ENCODE measurements at places on chromosomes 6 and 20.

DNA sequence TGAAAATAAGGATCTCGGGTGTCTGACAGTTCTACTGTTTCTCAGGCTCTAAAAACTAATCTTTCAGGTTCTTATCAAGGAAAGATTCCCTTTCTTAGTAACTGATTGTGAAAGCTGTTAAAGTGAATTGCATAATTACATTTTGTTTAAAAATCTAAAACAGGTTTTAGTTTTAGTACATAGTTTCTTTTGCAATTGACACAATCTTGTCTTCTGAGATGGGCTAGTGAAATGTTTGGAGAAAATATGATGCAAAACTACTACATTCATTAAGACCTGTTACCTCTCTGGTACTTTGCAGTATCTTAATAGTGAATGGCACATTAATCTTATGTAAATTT is 298.4 kb downstream of the UTRN start:
- no peak for DNase-seq

DNA sequence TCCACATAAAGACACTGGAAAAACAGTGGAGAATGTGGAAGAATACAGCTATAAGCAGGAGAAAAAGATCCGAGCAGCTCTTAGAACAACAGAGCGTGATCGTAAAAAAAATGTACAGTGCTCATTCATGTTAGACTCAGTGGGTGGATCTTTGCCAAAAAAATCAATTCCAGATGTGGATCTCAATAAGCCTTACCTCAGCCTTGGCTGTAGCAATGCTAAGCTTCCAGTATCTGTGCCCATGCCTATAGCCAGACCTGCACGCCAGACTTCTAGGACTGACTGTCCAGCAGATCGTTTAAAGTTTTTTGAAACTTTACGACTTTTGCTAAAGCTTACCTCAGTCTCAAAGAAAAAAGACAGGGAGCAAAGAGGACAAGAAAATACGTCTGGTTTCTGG is 57.1 kb downstream of the MAP3K4 start:
- no peak for DNase-seq

DNA sequence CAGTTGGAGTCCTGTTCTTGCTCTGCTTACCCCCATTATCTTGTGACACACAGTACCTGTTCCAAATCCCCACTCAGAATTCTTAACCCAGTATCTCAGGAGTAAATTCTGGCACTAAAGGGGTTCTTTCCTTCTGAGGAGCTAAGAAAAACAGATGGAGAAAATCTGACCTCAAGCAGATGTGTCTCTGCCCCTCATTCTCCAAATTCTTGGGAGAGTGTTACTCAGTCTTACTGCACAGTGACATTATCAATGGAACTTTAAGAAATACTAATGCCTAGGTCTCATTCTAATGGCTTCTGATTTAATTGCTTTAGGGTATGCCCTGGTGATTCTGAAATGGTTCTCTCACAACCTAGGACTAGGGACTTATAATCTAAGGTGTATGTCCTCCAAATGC is 40.6 kb upstream of the PTPRK start:
- DNase-seq, result no peak

DNA sequence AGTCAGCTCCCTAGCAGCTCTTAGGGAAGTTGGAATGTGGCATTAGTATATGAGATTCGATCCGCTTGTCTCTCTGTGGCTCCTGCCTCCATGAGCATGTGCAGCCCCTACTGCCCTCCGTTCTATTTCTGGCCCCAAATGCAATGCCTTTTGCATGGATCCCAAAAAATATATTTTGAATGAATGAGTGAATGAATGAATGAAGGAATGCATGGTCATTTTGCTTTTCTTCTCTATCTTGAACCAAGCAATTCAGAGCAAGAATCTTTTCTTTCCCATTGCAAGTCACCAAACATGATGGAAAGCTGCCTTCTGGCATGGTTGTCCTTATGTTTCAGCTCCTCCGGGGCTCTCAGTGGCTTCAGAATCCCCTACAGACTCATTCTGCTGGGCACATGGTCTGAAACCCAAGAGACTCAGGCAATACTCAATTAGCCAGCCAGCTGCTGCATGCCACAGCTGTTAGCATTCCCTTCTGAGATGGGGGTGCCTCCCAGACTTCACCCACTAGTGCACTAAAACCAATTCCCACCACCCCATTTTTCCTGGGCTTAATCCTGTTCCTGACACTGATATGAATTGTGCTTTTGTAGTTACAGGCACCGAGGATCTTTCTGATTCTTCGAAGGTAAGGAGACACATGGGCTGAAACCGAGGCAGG is 2.6 kb upstream of the IYD start:
- DNase-seq, result no peak

DNA sequence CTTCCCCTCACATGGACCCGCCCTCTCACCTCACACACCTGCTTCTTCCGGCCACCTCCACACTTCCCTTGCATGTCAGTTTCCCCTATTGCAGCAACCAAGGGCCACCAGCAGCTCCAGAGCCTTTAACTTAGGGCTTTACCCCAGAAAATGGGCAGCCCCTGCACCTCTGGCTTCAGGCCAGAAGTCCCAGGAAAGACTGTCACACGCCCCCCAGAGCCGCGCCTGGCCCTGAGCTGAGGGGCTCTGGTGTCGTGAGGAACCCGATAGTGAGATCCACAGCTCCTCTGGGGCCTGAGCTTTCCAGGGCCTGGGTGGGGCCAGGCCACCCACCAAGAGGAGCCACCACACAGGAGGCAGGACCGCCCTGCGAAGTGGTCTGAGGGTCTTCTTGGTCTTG is 182.4 kb downstream of the DLL1 start:
- no peak for DNase-seq

GRCh38 chr6:36850021-36850420 is 10.8 kb upstream of the CPNE5 start:
- no peak for DNase-seq

GRCh38 chr6:2179950-2180349 is 65.5 kb downstream of the GMDS start:
- no peak for DNase-seq

DNA sequence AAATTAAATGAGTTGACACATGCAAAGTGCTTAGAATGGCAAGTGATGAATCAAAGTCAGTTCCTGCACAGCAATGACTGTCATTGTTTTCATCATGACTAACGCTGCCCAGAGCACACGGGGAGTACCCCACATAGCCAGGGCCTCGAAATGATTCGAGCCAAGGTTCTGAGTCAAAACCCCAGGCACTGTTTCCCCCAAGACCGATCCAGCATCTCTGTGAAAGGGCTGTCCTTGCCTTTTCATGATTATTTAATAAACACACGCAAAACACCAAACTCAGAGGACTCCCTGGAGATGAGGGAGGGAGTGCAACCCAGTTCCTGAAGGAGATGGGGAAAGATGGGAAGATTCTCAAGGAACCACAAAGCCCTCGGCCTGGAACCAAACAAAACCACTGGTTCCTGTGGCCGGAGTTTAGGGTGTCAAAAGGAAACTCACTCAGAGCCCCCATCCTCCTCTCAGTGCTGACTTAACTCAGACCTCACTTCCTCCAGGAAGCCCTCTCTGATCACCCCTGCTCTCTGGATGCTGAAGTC is 3.8 kb downstream of the PREX1 start:
- DNase-seq, result peak; percentile 91

- DNase-seq, result no peak
Measured at GRCh38 chr6:139390447-139390846, 16.0 kb upstream of the CITED2 start.

DNA sequence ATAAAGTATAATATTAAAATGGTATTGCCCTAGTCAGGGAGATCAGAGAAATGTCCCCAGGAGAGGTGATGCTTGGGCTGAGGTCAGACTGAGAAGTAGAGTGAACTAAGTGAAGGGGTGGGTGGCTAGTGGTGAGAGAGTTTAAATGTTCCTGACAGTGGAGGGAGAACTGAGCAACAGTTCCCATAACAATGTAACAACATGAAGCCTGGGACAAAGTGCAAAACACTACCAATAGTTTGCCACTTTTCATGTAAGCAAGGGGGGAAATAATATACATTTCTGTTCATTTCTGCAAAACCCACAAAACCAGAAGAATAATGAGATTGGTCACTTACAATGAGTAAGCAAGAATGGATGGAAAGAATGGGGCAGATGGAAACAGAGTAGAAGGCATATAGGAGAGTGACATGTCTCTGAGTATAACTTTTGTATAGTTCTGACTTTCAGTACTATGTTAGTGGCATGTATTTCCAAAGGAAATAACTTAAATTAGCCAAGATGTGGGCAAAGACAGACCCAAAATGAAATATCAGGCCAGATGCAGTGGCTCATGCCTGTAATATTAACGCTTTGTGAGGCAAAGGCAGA is 13.3 kb upstream of the FAXC start:
- DNase-seq, result no peak

DNA sequence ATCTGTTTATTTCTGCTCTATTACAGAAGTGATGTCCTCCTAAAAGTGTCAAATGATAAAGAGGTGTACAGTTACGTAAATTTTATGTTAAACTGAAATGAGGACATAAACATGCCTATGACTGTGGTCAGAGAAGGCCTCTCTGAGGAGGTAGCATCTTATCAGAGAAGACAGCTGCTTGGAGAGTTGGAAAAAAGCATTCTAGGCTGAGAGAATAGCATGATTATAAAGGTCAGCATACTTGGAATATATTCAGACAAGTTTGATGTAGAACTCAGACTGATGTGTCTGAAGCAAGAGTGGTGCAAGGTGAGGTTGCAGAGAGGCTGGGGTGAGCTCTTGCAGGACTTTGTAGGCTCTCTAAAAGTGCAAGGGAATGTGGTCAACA is 3.1 kb upstream of the PCNA start:
- DNase-seq, result no peak

DNA sequence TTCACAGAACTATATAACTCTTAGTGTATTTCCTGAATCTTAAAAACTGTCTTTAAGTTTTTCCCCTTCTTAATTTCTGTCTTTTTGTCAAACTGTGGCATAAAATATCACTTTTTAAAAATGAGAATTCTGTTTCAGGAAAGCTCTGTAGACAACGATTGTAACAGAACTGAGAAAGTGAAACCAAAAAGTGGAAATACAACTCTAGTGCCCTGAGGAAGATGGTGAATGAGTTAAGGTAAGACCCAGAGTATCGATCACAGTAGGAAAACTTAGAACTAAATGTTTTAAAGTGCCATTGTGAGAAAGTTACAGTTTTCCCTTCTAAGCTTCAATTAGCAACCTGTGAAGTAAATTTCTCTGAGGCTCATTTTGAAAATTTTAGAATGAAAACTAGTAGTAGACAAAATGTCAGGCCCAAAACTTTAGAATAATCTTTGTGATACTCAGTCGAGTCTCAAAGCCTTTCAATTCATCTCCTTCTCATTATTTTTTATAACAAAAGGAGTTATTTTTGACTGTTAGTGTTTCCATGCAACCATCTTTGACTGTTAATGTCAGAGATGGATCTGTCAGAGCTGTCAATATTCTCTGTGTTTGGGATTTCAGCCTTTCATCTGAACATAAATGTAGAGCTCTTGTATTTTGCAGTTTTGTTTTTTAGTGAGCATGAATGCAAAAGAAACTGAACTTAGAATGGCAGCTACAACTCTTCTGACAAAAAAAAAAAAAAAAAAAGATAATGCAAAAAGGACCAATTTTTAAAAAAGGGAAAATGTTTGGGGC is 19.0 kb upstream of the TRDN start:
- peak; percentile 6 for DNase-seq

- DNase-seq, result no peak
Measured at GRCh38 chr6:16174416-16175078, 45.7 kb downstream of the MYLIP start.

- DNase-seq, result no peak
Measured at GRCh38 chr6:33320315-33321181, 3.0 kb upstream of the ZBTB22 start.

- DNase-seq, result no peak
Measured at GRCh38 chr6:29941471-29941870, 861 bp upstream of the HLA-A start.

DNA sequence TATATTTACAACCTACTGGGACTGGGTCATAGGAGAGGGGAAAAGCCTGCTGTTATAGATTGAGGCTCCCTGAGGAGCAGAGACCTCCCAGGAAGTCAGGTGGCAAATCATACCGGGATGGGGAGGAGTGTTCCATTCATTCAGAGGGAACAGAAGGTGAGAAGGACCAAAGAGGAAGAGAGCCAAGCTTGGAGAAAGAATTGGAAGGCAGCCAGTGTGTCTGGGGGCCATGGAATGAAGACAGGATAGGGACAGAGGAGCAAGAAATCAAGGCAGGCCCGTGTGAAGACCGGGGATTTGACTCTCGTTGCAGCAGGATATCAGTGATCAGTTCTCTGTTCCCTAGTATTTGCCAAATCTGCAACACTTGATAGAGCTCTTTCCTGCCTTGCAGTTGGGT is 5.7 kb upstream of the ZNF217 start:
- DNase-seq, result no peak

GRCh38 chr20:36336954-36337704 is 31.0 kb downstream of the DLGAP4 start:
- DNase-seq, result no peak

- DNase-seq, result no peak
Measured at GRCh38 chr6:157326979-157327378, 3.7 kb upstream of the TMEM242 start.

GRCh38 chr20:32891491-32891890 is 32.8 kb downstream of the EFCAB8 start:
- no peak for DNase-seq

DNA sequence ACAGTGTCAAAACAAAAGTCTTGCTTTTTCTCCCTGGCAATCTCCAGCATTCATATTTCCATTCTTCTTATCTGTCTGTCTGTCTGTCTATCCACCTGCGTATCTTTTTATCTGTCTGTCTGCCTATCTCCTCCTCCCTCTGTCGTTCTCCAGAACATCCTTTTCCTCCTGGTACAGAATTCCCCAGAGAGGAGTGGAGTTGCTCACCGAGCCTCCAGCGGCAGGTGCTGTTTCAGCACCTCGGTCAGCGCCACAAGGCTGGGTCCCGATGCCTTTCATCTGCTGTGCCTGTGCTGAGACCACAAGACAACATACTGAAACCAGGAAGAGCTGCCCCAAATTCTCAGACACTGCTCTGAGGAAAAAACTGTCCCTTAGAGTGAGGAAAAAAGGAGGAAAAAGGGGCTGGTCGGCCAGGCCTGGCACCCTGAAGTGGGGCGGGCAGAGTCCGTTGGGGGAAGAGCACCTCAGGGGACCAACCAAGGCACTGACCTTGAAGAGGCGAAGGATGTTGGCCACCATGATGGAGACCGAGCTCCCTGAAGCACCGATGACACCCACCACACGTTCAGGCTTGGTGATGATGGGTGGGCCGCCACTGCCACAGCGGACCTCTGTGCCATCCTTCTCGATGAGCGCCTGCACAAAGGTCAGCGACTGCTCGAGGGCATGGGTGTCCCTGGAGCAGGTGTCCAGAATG is 13.3 kb downstream of the GRM4 start:
- no peak for DNase-seq

GRCh38 chr6:71527886-71528285 is 239.3 kb downstream of the OGFRL1 start:
- no peak for DNase-seq

- DNase-seq, result no peak
Measured at GRCh38 chr6:139693735-139694134, 319.3 kb upstream of the CITED2 start.

- no peak for DNase-seq
Measured at GRCh38 chr6:25007269-25007699, 71.5 kb upstream of the RIPOR2 start.

DNA sequence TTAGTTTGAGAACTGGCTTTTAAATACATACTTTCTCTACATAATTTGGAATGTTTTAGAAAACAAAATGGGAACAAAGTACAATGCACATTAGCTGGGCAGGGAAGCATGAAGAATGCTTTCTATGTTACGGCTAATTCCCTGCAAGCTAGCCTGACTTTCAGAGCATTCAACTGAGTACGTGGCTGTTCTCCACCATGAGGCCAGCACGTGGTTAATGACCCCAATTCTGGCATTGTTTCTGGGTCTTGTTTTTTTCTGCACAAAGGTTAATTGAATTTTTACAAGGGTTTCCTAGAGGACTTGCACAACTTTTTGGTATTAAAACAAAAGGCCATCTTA is 208.6 kb upstream of the AGPAT4 start:
- DNase-seq, result no peak
